HCT116 (cell line): ENCODE measurements at places on chromosomes 6 and 20. TPM values are rescaled to one million over a fixed set of nuclear protein-coding genes. Genes with fewer than 3 reads are reported as not detected.

ANGPT4 gene
- not detected for total RNA-seq

DNA sequence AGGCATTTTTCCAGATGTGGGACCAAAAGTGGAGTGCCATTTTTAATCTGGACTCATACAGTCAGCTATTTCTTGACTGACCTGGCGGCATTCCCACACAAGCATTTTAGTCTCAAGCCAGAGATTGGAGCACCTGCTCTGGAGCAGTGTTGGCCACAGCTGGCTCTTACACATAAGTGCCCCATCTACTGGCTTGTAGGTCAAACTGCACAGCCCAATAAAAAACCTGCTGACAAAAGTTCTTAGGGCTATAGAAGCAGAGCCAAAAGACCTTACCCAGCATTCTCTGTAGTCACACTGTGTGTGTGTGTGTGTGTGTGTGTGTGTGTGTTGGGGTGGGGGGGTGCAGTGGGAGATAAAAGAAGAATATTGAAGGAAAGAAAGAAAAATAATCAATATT, 38.6 kb upstream of the SENP6 start:
- no peak overlapping the region for H3K4me3 ChIP-seq
- H3K36me3 ChIP-seq, result no peaks in the 10 kb centered on the region
- H3K4me1 ChIP-seq, result no peaks in the 10 kb centered on the region
- no peak overlapping the region for H3K27ac ChIP-seq

- H3K27me3 ChIP-seq, result no peaks in the 10 kb centered on the region
- DNase-seq, result no peak
- H3K36me3 ChIP-seq, result no peaks in the 10 kb centered on the region
- no peaks in the 10 kb centered on the region for H3K4me1 ChIP-seq
These were observed 232.3 kb downstream of the PRL start for GRCh38 chr6:22064558-22064957.

- H3K4me1 ChIP-seq, result peaks cover 8% of the 10 kb centered on the region; the same call in 1 of the 2 replicates
- peaks cover 5% of the 10 kb centered on the region; the same call in 1 of the 2 replicates for H3K36me3 ChIP-seq
- DNase-seq, result no peak
- H3K27me3 ChIP-seq, result no peaks in the 10 kb centered on the region
These were observed 59.9 kb upstream of the GNRH2 start for GRCh38 chr20:2983508-2983907.

DNA sequence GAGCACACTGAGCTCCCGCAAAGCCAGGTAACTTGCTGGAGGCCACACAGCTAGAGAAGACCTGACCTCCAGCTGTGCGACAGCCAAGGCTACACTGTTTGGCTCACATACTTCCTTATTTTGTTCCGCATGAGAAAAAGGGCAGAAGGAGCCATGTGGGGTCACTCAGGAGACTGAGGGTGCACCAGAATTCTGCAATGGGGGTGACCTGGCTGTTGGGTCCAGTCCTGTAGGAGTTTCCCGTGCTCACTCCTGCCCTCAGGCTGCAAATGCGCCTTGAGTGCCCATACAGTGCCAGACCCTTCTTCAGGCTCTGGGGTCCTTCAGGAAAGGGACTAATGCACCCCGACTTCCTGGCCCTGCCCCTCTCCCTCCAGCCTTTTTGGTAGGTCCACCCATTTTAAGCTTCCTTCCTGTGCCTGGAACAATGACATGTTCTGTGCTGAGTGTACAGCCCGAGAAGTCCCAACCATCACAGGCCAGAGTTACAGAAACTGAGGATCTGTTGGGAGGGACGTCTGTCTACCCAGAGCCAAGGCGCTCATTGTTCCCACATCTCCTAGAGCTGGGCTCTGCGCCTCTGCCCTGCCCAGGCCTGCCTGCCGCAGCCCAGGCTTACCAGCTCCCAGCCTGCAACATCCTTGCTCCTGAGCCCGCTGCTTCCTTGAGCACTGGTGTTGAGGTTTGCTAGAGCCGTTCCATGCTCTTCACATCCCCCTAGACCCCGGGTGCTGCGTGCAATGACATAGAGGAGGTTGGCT, 33.5 kb upstream of the CD93 start:
- DNase-seq, result no peak
- no peaks in the 10 kb centered on the region for H3K4me1 ChIP-seq
- H3K27me3 ChIP-seq, result no peaks in the 10 kb centered on the region
- no peak overlapping the region for H3K27ac ChIP-seq
- H3K4me3 ChIP-seq, result no peak overlapping the region

- no peak overlapping the region for H3K4me3 ChIP-seq
- peaks cover 8% of the 10 kb centered on the region for H3K4me1 ChIP-seq
- H3K27ac ChIP-seq, result no peak overlapping the region
- H3K36me3 ChIP-seq, result no peaks in the 10 kb centered on the region
These were observed 67.6 kb downstream of the RAB44 start for GRCh38 chr6:36765190-36765589.

TXNDC5 gene
- 162 TPM for total RNA-seq
